ENCODE measurements at places on chromosomes 1 and 21. TPM values are rescaled to one million over a fixed set of nuclear protein-coding genes. Genes with fewer than 3 reads are reported as not detected.

- H3K4me1 ChIP-seq = no peaks in the 10 kb centered on the region
- no peaks in the 10 kb centered on the region for H3K27me3 ChIP-seq
- no peak for DNase-seq
- no peak overlapping the region for H3K4me3 ChIP-seq
- no peak overlapping the region for H3K27ac ChIP-seq
- no peaks in the 10 kb centered on the region for H3K36me3 ChIP-seq
Observed at GRCh38 chr1:185741551-185741950, 7.4 kb downstream of the HMCN1 start.

The C8B gene
- total RNA-seq = 0.20 TPM

DNA sequence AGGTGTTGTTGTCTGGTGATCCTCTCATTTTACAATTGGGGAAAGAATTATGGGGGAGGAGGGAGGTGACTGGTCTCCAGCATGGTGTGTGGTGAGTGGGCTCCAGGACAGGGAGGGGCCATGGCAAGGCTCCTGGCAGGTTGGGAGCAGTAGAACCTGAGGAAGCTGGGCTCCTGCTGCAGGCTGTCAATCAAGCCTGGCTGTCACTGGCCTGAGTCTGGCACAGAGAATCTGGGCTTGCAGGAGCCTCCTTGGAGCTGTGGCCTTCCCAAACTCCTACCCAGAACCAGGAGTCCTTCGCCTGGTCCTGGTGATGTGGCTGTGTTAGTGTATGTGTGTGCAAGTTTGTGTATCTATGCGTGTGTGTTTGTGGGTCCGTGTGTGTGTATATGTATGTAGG is 131.9 kb upstream of the CSF3R start:
- no peak overlapping the region for H3K27ac ChIP-seq
- H3K36me3 ChIP-seq = no peaks in the 10 kb centered on the region
- no peak for DNase-seq
- H3K4me3 ChIP-seq = no peak overlapping the region
- H3K4me1 ChIP-seq = no peaks in the 10 kb centered on the region

DNA sequence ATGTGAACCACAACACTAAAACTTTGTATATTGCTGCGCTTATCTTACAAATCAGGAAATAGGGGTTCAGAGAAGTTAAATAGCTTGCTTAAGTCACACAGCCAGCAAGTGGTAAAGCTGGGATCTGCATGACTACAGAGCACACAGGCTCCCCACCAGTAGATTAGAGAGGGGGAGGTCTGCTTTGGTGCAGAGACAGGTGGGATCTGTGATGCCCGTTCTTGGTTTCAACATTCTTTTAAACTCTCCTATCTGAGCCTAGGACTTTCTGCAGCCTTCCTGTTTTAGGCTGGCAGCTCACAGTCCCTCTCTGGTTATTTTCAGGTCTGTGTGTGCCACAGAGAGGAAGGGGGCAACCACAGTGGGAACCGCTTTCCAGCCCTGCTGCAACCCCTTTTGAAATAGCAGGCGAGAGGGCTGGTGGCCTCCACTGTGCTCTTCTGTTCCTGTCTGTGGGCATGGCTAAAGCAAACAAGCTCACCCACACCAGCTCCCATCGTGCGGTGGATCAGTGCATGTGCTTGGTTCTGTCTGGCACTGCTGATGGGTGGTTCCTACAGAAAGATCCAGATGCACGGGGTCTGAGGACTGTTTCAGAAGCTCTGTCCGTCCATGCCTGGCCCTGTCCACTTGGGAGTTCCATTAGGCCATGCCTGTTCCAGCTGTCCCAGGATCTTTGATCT is 1.7 kb upstream of the IL6R start:
- H3K4me3 ChIP-seq = peak overlapping the region; percentile 62
- DNase-seq = peak; percentile 64
- H3K4me1 ChIP-seq = peaks cover 61% of the 10 kb centered on the region
- peak overlapping the region; percentile 87 for H3K27ac ChIP-seq
- no peaks in the 10 kb centered on the region for H3K27me3 ChIP-seq
- H3K36me3 ChIP-seq = no peaks in the 10 kb centered on the region

DNA sequence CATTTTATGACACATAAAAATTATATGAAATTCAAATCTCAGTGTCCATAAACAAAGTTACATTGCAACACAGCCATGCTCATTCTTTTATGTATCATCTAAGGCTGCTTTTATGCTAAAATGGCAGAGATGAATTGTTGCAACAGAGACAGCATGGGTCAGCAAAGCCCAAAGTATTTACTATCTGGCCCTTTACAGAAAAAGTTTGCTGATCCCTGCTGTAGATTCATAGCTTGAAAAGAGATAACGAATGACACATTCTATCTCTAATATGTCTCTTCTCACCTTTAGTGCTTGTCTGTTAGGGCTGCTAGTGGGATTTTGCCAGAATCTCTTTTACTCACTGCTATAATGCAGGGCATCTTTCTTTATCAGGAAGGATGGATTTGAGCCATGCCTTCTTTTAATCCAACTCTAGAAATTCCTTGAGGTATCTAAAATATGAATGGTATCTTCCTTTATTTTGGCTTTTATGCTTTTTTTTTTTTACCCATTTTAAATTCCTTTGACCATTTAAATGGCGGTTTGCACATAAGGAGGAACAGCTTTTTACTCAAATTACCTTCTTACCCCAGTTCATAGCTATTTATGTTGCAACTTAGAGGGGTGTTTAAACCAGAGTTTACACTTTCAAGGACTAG is 598.2 kb downstream of the PLPP3 start:
- no peaks in the 10 kb centered on the region for H3K27me3 ChIP-seq
- H3K4me3 ChIP-seq = no peak overlapping the region

GRCh38 chr21:38311765-38312164 is 55.0 kb downstream of the KCNJ15 start:
- no peak overlapping the region for H3K4me3 ChIP-seq
- no peaks in the 10 kb centered on the region for H3K27me3 ChIP-seq

DNA sequence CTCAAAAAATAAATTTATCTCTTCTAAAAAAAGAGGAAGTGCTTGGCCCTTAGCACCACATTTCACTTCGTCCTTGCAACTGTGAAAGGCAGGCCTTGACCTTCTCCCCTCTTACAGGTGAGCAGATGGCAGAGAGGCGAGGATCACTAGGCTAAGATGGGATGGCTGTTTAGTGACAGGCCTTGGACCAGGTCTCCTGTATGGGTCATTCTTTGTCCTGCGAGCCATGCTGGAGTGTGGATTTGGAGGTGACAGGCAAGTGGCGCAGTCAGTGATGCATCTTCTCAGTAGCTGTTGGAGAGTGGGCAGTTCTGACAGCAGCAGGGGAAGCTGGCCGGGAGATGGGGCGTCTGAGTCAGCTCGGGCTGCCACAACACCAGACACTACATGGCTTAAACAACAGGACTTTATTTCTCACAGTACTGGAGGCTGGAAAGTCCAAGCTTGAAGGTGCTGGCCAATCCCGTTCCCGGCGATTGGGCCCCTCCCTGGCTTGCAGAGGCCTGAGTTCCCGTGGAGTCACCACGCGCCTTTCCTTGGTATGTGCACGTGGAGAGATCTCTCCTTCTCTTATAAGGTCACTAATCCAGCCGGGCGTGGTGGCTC is 16.5 kb downstream of the SLC27A3 start:
- no peak overlapping the region for H3K4me3 ChIP-seq
- no peak overlapping the region for H3K27ac ChIP-seq
- H3K36me3 ChIP-seq = no peaks in the 10 kb centered on the region
- no peaks in the 10 kb centered on the region for H3K27me3 ChIP-seq
- peaks cover 3% of the 10 kb centered on the region for H3K4me1 ChIP-seq

The SH2D5 gene
- total RNA-seq = not detected

DNA sequence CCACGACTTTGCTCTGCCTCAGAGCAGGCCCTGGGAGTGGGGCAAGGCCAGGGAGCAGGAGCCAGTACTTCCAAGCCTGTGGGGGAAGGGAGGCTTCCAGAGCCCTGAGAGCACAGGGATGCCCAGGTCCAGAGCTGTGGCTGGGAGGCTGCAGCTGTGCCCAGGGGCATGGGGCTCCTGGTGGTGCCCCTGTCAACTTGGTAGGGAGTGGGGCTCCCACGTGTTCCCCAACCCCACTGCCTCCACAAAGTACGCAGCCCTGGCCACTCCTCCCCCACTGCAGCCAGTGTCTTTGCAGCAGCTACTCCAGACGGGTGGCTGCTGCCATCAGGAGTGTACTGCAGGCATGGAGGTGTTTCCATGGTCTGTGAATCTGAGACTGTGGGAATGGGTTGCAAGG is 294.1 kb upstream of the SNX7 start:
- H3K27ac ChIP-seq = no peak overlapping the region
- DNase-seq = no peak
- H3K4me1 ChIP-seq = no peaks in the 10 kb centered on the region
- H3K36me3 ChIP-seq = no peaks in the 10 kb centered on the region
- no peaks in the 10 kb centered on the region for H3K27me3 ChIP-seq
- no peak overlapping the region for H3K4me3 ChIP-seq

- no peak overlapping the region for H3K4me3 ChIP-seq
- no peaks in the 10 kb centered on the region for H3K36me3 ChIP-seq
- H3K27me3 ChIP-seq = no peaks in the 10 kb centered on the region
- H3K27ac ChIP-seq = no peak overlapping the region
Observed at GRCh38 chr1:36918604-36919003, 115.7 kb downstream of the GRIK3 start.

- H3K27me3 ChIP-seq = no peaks in the 10 kb centered on the region
- DNase-seq = no peak
- H3K4me1 ChIP-seq = no peaks in the 10 kb centered on the region
Observed at GRCh38 chr1:68270951-68271350, 38.6 kb upstream of the WLS start.

The RRP1B gene
- total RNA-seq = 37.7 TPM

The TNFRSF1B gene
- 252 TPM for total RNA-seq

- no peak overlapping the region for H3K27ac ChIP-seq
- no peaks in the 10 kb centered on the region for H3K27me3 ChIP-seq
Observed at GRCh38 chr1:112840631-112841624, 115.1 kb downstream of the SLC16A1 start.

The PTGS2 gene
- 0.96 TPM for total RNA-seq

GRCh38 chr1:204198348-204199340 is 2.4 kb upstream of the KISS1 start:
- DNase-seq = no peak
- no peaks in the 10 kb centered on the region for H3K36me3 ChIP-seq
- H3K4me1 ChIP-seq = no peaks in the 10 kb centered on the region
- no peaks in the 10 kb centered on the region for H3K27me3 ChIP-seq

- H3K27me3 ChIP-seq = no peaks in the 10 kb centered on the region
- no peak overlapping the region for H3K4me3 ChIP-seq
- H3K27ac ChIP-seq = no peak overlapping the region
- no peak for DNase-seq
Observed at GRCh38 chr1:182610606-182611194, 6.5 kb upstream of the RGS16 start.

DNA sequence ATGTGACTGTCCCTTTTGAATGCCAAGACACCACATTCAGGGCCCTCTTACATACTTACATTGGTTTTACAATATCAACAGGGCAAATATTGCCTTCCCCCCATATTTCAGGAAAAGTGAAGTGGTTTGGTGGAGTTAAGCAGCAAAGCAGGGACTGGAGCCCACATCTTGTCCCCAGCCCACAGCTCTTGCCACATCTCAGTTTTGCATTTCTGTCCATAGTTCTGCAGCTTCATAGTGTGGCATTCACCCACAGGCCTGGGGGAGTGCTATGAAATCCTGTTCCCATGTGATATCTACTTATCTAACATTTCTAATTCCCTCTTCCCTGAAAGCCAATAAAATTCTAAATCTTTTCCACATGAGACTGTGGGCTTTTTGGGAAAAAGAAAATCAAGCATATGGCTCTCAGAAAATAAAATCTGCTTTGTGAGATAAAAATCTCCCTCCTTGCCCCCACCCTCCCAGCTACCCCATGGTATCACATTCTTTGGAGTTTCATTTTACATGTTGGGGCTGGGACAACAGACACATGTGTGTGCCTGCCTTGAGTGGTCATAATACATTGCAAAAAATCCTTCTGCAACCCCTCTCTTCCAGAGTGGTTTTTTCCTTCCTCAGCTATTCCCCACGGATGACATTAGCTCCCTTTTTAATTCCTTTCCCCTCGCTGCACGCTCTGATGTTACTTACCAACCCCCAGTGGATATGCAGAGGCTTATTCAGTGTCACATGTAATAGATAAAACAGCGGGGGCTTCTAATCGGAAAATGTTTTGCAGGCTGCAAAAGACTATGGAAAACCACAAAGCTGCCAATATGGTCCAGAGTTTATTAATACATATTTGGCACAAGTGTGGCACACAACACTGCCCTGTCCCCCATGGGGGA is 20.5 kb upstream of the CD2 start:
- H3K27ac ChIP-seq = no peak overlapping the region
- peaks cover 14% of the 10 kb centered on the region for H3K4me1 ChIP-seq
- H3K4me3 ChIP-seq = no peak overlapping the region

DNA sequence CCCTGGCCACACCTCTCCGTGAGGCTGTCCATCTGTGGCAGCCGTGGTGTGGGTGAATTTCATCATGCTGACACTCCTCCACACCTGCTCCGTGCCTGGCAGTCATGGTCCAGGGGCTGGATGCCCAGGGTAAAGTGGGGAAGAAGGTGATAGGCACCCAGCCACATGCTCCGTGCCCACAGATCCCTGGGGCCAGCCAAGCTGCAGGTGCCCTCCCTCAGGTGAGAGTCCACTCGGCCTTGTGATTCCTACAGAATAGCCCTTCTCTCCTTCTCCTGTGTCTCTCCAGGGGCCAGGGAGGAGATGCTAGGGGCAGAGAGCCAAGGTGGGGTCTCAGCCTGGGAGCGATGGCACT is 16.8 kb upstream of the POFUT2 start:
- no peaks in the 10 kb centered on the region for H3K27me3 ChIP-seq
- H3K27ac ChIP-seq = no peak overlapping the region
- no peak overlapping the region for H3K4me3 ChIP-seq

The PSMG1 gene
- 15.6 TPM for total RNA-seq

DNA sequence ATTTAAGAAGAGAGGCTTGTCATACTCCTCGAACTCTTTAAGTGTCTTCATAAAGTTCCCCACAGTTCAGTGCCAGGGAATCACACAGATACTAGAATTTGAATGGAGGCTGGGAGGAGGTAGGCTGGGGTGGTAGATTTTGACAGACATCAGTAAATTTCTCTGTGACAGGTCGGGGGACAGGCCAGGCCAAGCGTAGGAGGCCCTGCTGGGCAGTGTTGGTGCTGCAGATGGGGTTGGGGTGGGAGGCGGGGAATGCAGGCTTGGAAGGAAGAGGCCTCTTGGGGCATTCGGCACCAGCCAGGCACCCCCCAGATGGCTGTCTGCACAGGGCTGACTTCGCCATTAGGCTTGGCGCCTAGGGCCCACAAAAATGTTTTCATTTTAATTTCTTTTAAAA is 84.0 kb downstream of the MAN1C1 start:
- H3K27me3 ChIP-seq = no peaks in the 10 kb centered on the region
- DNase-seq = no peak
- H3K27ac ChIP-seq = no peak overlapping the region
- peaks cover 19% of the 10 kb centered on the region for H3K4me1 ChIP-seq

All from CD4-positive, CD25-positive, alpha-beta regulatory T cell (primary cell).